Activated naive CD4-positive, alpha-beta T cell treated with Interleukin-2 at 50 U/mL for 16 hours (primary cell): ENCODE measurements at places on chromosomes 16 and 17.

- DNase-seq, result no peak
These were observed 20.5 kb downstream of the SRCIN1 start for GRCh38 chr17:38585056-38585917.

GRCh38 chr16:71675380-71675779 is 49.1 kb downstream of the PHLPP2 start:
- no peak for DNase-seq

GRCh38 chr16:1908983-1909382 is 9.2 kb downstream of the HS3ST6 start:
- DNase-seq, result no peak

- DNase-seq, result no peak
These were observed 68.9 kb downstream of the SNX11 start for GRCh38 chr17:48176471-48176855.

DNA sequence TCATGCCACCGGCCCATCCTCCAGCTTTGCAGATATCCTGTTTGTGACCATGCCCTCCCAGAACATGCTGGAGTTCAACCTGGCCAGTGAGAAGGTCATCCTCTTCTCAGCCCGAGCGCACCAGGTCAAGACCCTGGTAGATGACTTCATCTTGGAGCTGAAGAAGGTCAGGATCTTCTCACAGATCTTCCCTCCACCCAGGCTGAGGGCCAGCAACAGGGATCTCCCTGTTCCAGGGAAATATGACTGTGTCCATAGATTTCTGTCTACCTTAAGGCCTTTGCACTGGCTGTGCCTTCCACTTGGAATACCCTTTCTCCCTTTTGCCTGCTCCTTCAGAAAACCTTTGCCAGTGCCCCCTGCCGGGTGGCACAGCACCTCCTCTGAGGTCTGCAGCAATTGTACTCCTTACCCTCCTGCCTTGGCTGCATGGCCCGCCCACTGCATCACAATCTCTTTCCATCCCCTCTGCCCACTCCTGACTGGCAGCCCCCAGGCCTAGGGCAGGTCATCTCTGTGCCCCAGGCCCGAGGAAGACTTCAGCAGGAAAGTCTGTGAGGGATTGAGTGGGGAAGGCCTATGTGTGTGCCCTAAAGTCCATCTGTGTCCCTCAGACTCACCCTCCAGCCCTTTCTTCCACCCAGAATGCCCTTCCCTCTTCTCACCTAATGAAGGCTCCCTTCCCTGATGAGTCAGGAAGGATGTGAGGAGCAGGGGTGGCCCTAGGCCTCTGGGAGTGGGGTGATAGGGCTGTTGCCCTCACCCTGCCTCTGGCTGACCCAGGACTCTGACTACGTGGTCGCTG is 27.3 kb upstream of the ALKBH5 start:
- no peak for DNase-seq

- DNase-seq, result no peak
These were observed 3.3 kb downstream of the GOT2 start for GRCh38 chr16:58730724-58731370.

- no peak for DNase-seq
These were observed 140.0 kb upstream of the IRX6 start for GRCh38 chr16:55184052-55184451.

DNA sequence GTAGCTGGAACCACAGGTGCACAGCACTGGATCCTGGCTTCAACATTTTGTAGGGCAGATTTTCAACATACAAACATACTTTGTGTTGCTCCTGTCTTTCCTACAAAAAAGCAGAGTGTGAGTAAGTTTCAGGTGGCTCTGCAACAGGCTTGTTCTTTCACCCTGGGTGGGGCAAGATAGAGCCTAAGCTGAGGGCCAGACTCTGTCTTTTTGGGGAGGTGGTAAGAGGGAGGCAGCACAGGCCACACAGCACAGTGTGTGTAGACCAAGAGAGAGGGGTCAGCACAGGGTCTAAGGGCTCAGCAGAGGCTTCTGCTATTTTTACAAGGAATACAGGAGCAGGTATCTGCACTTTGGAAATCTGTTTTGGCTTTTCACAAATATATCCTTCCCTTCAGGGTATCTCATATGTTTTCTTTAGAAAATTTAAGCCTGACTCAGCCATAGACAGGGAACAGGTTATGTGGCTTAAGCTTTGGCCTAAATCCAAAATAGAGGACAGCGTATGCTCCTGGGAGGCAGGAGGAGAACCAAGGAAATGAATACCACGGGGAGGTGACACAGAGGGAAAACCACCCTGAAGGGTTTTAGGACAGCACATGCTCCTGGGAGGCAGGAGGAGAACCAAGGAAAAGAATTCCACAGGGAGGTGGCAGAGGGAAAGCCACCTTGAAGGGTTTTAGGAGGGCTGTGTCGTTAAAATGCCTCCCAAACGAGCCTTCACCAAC is 21.6 kb downstream of the EMC8 start:
- no peak for DNase-seq
